ENCODE measurements at places on chromosomes 11 and 22. TPM values are rescaled to one million over a fixed set of nuclear protein-coding genes. Genes with fewer than 3 reads are reported as not detected.

DNA sequence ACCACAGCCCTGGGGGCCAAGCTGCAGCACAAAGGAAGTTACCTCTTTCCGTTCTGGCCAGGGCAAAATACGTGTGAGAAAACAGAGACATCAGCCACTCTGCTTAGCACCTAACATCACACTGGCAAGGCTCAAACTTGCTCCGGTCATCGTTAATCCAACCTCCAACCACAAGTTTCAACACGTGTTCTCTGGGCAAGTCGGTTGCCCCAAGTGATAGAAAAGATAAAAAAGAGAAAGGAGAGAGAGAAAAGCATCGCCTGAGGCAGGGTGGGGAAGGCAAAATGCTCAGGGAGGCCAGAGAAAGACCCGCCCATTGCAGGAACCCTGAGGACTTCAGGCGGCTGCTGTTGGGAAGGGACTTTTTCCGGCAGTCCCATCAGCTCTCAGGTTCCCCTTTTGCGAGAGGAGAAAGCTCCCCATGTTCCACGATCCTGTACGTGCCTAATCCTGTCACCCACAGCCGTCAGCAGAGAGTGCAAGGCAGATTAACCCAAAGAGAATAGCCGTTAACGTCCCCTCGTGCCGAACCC, 18.5 kb upstream of the B4GALNT4 start:
- DNase-seq, result no peak

DNA sequence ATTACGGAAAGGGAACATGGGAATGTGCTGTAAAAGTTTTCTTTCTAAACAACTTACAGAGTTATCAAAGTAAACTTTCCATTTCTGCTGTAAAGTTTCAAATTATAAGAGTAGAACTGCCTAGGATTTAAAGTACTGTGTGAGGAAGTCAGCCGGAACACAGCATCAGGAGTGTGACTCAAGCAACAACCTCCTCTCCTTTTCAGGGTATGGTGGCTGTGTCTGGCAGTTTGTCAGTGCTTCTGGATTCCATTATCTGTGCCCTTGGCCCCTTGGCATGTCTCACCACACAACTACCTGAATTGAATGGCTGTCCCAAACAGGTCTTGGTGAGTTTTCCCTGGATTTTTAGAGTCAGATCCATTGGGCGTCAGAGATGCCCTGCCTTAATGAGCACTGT, 6.9 kb upstream of the TOM1 start:
- DNase-seq, result no peak

DNA sequence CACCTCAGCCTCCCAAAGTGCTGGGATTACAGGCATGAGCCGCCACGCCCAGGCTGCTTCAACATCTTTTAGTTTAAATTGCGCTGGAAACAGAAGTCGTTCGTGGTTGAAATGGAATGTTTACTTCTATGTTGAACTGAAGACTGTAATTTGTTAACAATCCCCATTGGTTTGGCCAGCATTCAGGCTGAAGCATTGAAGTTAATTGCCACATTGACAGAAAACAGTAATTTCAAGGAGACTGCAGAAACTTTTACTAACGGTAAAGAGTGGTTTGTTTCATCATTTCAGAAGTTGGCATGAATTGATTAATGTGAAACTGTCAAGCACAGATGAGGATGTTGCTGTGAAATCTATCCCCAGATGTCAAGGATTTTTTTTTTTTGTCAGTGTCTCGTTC, 14.2 kb downstream of the AP5B1 start:
- no peak for DNase-seq

The TRIM48 gene
- total RNA-seq, result not detected

The PTPN5 gene
- total RNA-seq, result 1.1 TPM

- DNase-seq, result no peak
Observed at GRCh38 chr11:7469351-7469865, 15.9 kb upstream of the OLFML1 start.
